Activated naive CD4-positive, alpha-beta T cell treated with anti-CD3 and anti-CD28 coated beads for 36 hours (primary cell): ENCODE measurements at places on chromosomes 2 and 18.
A peak's percentile ranks its signal among the peaks of the same experiment; 100 is the strongest.

DNA sequence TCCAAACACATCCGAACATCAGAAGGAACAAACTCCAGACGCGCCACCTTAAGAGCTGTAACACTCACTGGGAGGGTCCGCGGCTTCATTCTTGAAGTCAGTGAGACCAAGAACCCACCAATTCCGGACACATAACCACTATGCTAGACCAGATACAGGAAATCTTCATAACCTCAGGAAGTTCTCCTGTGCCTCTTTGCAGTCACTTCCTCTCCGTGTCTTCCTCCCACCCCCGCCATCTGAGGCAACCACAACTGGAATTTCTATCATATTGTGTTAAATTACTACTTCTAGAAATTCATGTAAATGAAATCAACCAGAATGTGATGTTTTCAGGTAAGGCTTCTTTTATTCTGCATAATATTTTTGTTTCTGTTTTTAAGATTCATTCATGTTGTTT is 631.0 kb upstream of the NXPH2 start:
- no peak for DNase-seq

DNA sequence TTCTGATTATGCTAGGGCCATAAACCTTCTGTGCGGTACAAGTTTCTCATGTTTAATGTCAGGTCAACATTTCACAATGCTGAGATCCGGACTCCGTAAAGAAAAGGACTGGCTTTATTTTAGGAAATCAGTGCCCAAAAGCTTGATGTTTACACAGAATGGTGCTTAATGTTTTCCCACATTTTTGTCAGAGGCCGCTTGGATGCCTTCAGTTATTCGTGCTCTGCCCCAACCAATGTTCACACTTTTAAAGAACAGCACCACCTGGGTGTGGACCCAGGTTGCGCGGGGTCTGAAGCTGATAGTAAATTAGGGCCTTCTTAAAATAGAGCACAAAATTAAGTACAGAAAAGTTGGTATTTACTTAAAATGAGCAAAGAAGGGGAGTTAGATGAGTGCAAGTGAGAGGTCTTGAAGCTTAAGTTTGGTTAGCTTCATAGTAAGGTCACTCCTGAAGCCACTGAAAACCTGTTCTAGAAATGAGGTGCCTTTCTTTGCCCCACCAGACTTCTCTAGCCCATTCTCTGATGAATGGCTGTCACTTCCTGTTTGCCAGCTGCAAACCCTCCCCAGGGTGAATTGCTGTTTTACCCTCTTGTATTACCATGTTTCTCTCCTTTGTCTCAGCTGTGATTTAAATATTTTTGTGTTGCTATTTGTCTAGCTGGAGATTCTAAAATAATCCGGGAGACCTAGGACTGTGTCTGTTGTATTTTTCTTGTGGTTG is 20.5 kb downstream of the SLC3A1 start:
- peak; percentile 18 for DNase-seq

GRCh38 chr2:32976409-32977063 is 29.8 kb downstream of the LTBP1 start:
- DNase-seq: no peak

GRCh38 chr2:154740361-154740760 is 41.9 kb downstream of the KCNJ3 start:
- no peak for DNase-seq

DNA sequence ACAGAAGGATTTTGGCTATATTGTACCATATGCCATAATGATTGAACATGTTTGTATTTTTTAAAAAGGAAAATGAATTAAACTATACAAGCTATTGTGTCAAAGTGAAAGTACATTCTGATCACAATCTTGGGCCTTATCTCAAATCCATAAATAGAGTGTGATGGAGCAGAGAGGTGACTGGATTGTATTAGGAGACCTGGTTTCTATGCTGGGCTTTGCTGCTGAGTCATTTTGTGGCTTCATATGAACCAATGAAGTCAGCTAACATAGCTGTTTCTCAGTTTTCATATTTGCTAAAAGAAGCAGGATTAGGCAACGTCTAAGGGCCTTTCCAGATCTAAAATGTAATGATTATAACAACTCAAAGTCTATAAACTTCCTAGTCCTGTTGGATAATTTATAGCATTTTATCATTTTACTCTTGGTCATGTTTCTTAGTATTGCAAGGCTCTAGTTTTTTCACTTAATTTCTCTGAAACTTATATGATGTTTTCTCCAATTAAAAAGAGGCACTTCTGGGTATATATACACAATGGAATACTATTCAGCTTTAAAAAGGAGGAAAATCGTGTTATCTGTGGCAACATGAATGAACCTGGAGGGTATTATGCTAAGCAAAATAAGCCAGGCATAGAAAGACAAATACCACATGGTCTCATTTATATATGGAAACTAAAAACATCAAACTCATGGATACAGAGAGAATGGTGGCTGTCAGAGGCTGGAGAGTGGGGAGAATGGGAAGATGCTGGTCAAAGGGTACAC is 112.3 kb downstream of the MEP1B start:
- peak; percentile 5 for DNase-seq

- no peak for DNase-seq
Observed at GRCh38 chr2:159073256-159073655, 104.8 kb downstream of the TANC1 start.

DNA sequence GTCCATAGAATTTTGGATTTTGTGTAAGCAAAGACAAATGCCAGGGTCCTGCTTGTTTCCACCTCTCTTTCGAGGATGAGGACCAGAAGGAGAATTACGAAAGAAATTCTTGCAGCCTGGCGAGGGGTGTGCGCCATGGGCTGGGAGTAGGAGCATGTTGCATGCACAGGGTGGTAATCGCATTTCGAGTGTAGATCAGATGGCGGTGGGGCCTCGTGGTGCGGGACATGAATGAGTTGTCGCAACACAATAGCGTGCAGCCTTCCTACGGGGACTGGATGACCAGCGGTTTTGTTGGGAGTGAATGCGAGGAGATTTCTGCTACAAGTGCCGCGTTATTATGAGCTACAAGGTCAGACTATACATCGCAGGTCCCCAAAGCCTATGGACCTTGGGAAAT is 4.2 kb upstream of the EN1 start:
- no peak for DNase-seq

DNA sequence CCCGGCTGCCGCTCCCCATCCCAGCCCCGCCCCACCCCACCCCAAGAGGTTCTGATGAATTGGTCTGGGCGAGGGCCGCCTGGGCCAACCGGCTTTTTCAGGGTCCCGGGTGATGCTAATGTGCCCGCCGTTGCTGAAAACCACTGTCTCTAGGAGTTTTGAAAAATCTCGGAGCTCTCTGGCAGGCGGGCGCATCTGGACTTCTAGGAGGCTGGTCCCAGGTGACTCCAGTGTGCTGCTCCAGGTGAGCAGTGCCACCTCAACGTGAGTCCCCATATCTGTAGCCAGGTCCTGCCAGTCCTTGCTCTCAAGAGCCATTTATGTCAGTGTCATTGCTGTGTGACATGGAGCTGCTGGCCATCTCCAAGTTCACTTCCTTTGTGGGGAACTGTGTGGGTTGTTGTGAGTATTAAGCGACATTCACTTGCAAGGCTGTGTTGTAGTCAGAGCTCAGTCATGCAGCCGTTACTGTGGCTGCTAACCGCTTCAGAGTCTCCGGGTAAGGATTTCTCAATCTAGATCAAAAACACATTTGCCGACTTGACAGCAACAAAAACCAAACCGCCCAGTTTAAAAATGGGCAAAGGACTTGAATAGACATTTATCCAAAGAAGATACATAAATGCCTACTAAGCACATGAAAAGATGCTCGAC is at the start of gene RFX8:
TSS of gene RFX8 (minus strand) at position 382 of the 654 bp plus-strand sequence. CDS start 8,264 bp downstream, outside the sequence.
- peak; percentile 87 for DNase-seq

GRCh38 chr2:154477319-154477718 is 221.2 kb upstream of the KCNJ3 start:
- no peak for DNase-seq

DNA sequence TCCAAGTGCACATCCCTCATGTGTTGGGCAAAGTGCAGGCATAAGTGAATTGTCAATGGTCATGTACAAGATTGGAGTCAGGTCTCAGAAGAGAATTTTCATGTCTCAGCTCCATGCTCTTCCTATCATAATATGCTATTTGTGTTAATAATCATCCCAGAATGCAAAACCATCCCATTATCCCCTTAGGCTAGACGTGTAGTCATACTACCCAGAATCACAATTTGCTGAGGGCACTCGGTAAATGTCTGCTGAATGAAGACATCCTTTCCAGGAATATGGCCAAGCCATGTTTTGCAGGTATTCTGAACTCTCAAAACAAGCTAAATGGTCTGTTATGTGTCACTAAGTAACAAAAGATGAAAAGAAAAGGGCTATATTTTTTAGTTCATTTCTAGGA is 263.8 kb downstream of the RAD51AP2 start:
- no peak for DNase-seq

DNA sequence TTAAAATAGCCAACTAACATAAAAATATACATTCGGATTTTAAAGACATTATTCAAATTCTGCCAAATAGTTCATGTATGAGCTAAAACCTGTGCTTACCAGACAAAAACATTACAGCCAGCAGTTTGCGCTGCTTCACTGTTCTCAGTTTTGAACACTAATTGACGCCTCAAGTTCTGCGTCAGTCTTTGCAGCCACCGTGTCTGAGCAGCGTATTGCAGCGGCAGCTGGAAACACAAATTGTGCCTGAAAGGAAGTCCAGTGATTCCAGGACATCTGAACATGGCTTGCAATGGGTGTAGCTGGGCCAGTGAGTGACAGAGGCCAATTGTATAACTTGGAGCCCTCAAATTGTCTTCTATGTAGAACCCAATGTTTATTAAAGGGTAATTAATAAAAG is 267.6 kb downstream of the TFCP2L1 start:
- DNase-seq: no peak

DNA sequence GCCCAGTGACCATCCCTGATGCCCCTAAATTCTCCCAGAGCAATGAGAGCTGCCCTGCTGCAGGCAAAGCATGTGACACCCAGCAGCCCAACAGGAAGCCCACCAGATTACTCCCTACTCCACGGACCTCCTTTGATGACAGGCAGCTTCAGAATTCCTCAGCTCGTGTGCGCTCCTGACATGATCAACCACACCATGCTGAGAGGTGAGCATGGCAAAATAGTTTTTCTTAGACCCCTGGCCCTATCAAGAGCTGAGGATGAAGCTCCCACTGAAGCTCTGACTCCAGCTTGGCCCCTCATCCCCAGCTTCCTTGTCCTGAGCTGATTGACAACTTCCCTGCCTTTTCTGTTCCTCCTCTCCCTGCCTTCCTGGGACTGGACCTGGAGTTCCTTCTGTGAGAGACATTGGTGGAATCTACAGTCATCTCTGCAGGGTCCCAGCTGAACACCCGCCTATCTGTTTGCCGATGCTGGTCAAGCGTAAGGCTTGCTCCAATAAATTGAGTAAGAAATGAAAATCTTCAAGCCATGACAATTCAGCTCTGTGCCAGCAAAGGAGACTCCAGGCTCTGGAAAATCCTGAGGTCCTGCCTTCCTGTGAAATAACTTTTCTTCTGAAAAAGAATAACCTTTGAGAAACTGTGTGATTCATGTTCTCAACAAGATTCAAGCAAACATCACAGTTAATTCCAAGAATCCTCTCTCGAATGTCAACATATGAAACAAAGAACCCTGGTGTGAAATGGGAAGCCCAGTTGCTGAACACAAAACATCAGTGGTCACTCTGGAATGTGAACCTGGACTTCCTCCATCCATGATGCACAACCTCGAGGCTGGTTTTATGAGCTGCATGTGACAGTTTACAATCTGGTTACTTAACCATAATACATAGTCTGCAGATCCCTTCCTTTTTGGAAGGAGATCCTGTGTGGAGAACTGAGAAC is 201.1 kb downstream of the SPP2 start:
- no peak for DNase-seq

DNA sequence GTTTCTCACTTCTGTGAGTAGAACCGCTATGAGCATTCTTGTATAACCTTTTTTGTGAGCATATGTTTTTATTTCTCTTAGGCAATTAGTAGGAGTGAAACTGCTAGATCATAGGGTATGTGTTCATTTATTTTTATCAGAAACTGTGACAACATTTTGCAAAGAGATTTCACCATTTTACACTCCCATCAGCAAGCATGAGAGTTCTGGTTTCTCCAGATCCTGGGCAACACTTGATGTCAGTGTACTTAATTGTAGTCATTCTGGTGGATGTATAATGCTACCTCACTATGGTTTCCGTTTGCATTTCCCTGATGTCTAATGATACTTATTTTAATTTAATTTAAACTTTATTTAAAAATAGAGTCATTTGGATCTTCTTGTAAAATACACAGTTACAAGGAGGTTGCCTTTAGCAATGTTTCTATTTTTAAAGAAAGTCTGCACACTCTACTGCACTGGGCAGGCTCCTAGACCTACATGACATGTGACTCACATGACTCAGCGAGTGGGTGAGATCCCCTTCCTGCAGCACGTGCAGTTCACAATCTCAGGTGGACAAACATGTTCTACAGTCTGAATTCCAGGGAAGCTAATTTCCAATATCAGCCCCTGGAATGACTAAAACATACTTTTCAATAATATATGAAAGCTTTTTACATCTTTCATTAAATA is 127.0 kb upstream of the BCL2L11 start:
- peak; percentile 22 for DNase-seq

DNA sequence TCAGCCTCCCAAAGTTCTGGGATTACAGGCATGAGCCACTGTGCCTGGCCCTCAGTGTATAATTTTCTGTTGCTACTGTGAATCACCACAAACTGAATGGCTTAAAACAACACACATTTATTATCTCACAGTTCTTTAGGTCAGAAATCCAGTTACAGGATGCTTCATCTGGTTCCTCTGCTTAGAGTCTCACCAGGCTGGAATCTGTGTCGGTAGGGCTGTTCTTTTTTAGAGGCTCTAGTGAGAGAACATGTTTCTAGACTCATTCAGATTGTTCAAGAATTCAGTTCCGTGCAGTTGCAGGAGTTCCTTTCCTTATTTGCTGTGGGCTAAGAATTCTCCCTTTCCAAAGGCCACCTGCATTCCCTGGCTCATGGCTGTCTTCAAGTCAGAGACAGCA is 22.2 kb downstream of the CCDC121 start:
- no peak for DNase-seq

DNA sequence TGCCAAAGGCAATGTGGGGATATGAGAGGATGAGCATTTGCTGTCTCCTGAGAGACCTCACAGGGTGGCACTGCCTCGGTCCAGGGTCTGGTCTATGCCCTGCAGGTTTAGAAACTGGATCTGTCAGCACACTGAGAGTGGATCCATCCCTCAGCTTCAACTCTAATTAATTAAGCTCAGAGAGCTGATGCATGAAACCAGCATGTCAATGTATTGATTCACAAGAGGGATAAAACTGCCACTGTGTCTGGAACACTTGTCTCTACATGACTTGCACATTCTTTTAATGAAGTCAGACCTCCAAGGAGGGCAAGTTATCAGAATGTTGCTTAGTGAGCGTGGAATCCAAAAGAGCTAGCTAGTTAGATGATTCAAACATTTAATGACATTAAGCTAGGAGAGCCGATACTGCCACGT is 22.5 kb upstream of the POLE4 start:
- no peak for DNase-seq
